ENCODE measurements at places on chromosomes 2 and 18.
A peak's percentile ranks its signal among the peaks of the same experiment; 100 is the strongest.

- DNase-seq: no peak
These were observed 633 bp upstream of the ARMC9 start for GRCh38 chr2:231197706-231198290.

DNA sequence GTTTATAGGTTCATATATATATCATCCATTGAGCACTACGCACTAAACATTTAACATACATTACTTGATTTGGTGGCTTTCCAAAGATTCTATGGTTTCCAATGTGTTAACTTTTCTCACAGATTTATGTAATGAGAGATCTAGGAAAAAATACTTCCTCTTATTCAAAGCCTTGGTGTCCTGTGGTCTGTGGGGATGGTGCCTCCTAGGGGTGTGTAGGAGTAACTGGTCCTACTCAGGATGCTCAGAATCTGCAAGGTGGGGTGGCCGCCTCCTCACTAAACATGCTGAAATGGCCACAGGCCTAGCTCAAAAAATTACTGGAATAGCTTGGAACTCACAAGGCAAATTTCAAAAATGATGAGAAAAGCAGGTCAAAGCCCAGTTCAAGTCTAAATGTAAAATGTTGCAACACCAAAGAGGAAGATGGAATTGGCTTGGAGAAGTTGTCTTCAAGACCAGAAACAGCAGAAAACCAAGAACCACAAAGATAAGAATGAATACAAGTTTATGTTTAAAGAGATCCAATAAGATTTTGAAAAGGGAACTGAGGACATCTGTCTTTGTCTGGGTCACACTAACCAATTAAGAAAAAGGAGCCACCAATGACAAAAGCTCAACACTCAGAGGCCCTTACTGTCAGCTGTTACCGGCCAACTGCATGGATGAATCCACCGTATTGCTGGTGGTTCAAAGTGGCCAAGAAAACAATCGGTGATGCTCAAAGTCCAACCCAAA is 11.5 kb downstream of the GPR55 start:
- DNase-seq: no peak

GRCh38 chr18:3726238-3726951 is 276.4 kb downstream of the TGIF1 start:
- DNase-seq: no peak

DNA sequence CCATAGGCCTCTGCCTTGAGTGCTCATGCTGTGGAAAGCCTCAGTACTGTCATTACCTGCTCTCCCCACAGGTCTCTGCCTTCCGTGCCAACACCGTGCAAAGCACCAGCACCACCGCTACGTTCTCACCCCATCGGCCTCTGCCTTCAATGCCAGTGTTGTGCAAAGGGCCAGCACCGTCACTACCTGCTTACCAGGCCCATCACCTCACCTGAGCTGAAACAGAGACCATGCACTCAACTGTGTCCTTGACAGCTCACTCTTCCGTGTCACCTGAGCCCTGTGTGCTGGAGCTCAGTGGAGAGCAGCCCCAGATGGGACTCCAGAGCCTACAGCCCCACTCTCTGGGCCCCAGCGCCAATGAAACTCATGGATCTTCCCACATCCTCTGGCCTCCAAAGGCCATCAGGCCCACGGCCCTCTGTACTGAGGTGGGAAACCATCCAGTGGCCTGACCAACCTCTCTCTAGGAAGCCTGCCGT is 62.7 kb downstream of the ZNF516 start:
- DNase-seq: no peak

DNA sequence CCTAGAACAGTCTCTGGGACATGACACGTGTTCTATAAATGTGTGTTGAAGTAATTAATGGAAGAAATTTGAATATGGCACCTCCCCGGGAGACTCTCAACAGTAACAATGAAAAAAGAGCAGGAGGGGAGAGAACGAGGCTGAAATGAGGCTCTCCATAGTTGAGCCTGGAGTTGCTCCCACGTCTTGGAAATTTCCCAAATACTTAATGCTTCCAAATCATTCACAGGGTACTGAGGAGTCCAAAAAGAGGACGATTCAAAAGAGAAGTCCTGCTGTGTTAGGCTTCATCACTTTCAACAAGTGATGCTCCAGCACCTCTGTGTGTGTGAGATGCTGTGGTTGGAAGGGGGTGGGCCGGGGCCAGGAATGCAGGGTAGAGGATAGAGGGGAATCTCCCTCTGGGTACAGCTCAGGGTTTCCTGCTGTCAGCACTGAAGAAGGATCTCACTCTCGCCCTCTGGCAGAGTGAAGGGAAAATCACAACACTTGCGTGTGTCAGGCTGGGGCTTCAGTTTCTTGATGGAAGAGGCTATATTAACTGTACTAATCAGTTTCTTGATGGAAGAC is 18.1 kb upstream of the ZNF407 start:
- no peak for DNase-seq

DNA sequence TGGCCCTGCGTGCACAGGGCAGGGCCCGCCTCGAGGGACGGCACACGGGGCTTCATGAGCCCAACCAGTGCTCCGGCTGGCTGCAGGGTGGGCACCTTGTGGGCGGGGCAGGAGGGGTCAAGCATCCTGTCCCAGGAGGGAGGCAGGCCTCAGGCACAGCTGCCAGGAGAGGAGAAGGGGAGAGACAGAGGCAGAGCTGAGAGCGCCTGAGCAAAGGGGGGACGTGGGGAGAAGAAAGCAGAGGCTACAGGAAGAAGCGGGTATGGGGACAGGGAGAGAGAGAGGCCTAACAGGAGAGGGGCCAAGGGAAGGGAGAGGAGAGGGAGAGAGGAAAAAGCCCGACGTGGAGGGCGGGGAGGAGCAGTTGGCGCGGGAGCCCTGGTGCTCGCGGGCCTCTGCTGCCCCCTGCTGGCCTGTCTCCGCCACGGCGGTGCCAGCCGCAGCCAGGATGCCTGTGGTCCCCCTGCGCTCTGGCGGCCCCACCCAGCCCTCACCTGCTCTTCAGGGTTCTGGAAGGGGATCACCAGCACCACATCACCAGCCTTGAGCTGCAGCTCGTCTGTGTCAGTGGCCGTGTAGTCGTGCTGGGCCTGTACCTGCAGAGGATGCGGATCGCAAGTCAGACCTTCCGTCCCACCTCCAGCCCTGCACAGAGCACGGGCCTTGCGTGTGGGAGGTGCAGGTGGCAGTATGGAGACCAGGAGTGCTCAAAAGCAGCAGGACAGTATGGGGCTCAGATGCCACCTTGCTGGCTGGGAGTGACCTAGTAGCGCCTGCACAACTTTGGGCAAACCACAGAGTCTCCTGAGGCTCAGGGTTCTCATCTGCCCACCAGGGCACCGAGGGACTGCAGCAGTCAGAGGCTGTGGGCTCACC is 56.8 kb downstream of the BIN1 start:
- DNase-seq: peak; percentile 28

DNA sequence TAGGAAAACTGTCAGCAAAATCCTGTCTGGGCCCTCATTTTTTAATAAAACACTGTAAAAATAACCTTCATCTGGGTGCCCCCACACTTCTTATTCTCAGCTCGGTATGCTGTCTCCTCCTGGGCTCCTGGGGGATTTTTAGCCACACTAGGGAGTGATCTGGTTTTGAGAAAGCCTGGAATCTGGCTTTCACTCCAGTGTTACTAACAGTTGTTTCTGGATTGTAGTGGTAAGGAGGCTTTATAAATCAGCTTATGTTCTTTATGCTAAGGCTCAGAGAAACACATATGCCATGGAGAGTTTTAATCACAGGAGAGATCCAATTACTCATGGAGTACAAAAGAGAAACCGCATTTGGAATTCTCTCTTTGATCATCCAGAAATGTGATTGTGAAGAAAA is 744.3 kb upstream of the SOX11 start:
- no peak for DNase-seq

Data from stimulated activated CD4-positive, alpha-beta T cell treated with anti-CD3 and anti-CD28 coated beads, Interleukin-2, amount 100 ng/mL, for 4 hours (primary cell).